ENCODE measurements at places on chromosomes 7 and 10.

DNA sequence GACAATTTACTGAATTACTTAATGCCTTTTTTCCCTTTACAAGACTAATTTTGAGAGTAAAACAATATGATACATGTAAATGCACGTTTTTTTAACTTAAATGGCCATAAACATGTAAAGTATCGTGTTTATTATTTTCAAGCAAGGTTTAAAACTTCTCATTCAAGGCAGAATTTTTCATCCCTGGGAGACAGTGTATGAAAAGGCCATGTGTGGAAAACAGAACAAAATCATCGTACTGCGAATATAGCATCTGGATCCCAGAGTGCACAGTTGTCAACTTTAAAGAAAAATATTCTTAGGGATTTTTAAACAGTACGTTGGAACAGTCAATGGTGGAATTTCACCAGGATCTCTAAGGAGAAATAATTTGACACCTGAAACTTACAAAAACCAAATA lies 1.1 kb upstream of the RAB11FIP2 start:
- no peak for DNase-seq

GRCh38 chr10:24209946-24210491 lies 1.1 kb downstream of the KIAA1217 start:
- peak; percentile 34 for DNase-seq

DNA sequence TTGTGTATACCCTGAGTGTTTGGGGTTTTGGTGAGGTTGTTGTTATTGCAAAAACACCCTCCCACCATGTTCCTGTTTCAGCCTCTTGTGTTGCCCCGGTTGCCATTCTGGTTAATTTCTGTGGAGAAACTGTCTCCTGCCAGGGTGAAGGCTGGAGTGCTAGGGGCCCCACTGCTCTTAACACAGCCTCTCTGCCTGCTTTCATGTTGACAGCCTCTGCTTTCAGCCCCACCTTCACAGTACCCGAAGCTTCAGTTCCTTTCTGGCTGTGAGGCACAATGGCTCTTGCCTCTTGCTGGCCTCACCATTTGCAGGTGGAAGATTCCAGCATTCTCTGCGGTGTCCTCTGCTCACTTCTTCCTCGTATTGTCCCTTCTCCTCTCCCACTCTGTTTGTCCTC lies 19.2 kb downstream of the SLC18A2 start:
- DNase-seq, result no peak

- no peak for DNase-seq
These were observed 26.4 kb downstream of the SLC16A9 start for GRCh38 chr10:59682986-59683937.

GRCh38 chr10:102300278-102300843 lies 55.0 kb downstream of the GBF1 start:
- no peak for DNase-seq

GRCh38 chr7:95317546-95317945 lies 6.8 kb downstream of the PON1 start:
- DNase-seq, result peak; percentile 33

GRCh38 chr7:51186531-51186930 lies 130.1 kb downstream of the COBL start:
- no peak for DNase-seq

DNA sequence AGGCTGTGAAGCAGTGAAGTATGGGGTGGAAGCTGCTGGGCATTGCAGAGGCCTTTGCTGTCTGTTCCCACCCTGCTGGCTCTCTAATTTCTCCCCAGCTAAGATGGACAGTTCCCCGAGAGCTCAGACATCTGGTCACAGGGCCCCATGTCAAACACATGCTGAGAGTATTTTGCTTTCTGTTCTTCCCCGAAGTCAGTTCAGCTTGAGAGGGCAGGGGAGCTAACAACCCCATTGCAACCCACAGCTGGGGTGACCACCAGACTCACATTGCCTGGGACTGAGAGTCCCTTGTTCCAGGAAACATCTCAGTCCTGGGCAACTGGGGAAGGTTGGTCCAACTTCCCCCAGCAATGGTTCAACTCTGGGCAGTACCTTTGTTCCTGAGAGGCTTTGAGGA lies 52.8 kb downstream of the ABCA13 start:
- DNase-seq, result no peak

Measured in testis (tissue), 5 donors.